Foreskin fibroblast (primary cell): ENCODE measurements at places on chromosomes 2 and 18.

- no peak for DNase-seq
These were observed 45.3 kb upstream of the UGP2 start for GRCh38 chr2:63796366-63796765.

GRCh38 chr2:156790343-156791037, 354.3 kb downstream of the GPD2 start:
- no peak for DNase-seq

GRCh38 chr2:168120730-168121129, 126.7 kb downstream of the STK39 start:
- DNase-seq = peak; percentile 14

- DNase-seq = no peak
These were observed 127.8 kb downstream of the VIT start for GRCh38 chr2:36824273-36824672.

DNA sequence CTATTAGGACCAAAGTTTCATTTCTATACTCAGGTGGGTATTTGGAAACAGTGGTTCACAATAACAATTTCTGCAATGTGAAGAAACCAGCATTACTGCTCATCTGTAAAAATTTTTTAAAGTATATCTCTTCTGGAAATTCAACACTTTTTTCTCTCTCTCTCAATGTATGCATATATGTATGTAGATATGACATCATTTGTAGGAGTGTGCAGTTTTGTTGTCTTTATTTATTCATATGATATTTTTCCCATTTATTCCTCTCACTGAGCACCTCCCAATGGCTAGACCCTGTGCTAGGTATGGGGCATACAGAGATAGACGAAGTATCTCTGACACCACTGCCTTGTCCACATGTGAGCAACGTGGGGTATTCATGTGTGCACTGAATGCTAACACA, 58.3 kb downstream of the RDH14 start:
- DNase-seq = no peak

DNA sequence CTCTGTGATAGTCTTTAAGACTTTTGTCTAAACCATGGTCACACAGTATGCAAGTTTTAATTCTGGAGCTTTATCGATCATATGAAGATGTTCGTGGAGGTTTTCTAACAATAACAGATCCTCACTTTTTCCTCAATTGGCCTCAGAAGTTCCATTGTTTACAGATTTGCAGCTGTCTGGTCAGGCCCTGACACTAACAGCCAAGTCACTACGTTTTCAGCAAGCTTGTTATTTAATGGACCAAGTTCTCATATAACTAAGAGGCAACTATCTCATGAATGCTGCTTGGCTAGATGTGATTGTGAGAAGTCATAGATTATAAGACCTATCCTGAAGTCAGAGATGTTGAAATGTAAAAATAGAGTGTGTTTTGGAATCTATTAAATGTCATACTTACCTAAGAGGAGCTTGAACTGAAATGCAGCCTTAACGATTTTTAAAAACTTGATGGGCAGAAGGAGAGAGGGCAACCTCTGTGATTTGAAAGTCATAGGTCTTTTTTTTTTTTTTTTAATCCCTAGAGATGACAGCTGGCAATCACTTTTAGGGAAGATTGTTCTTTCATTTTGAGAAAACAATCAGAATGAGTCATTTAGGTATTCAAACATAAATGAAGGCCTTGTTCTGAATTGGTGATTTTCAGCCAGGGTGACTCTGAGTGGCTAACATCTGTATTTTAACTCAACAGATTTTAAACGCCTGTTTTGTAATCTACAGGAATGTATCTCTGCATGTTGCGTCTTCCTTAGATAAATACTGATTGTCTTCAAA, 48.4 kb upstream of the NEMP2 start:
- peak; percentile 8 for DNase-seq

GRCh38 chr2:156455361-156455975, 19.3 kb downstream of the GPD2 start:
- DNase-seq = peak; percentile 80

GRCh38 chr18:61851279-61851678, 41.5 kb downstream of the RNF152 start:
- DNase-seq = no peak

DNA sequence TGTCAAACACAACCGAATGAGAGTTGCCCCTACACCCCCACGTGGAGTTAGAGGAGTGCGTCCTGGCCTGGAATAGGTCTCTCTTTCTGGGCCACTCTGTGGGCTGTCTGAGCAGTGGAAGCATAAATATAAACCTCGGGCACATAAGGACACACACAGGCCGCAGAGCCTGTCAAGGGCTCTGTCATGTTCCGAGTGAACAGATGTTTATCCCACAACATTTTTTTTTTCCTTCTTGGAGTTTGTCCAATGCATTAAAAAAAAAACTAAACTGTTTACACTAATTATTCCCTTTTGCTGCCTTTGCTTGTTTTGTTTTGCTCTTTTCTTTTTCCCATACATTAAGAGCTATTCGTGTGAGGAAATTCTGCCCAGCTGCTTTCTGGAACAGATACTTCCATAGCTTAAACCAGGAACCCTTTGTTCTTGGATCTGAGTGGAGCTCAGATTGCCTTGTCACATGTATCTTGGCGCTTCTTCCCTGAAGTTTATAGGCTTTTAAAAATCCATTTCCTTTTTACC, 228.3 kb upstream of the FOSL2 start:
- DNase-seq = peak; percentile 71

- no peak for DNase-seq
These were observed 1.6 kb downstream of the KCNE4 start for GRCh38 chr2:223053484-223054192.

DNA sequence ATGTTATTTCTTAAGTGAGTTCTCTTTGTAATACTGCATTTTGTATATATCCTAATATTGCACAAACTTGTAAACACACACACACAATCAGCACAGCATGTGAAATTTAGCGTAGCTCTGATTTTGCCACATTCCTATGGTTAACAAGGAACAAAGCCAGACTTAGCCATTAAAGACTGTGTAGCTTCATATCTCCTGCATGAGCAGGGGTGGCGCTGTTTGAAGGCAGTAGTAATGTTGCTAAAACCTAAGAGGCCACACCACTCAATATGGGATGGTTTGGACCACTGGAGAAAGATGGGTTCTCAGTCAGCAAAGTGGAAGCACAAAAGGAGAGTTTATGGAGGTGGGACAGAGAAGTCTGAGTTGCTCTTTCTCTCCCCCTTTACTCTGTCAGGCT, 61.1 kb upstream of the RND3 start:
- DNase-seq = no peak

GRCh38 chr2:165587335-165587938, 117.9 kb downstream of the CSRNP3 start:
- DNase-seq = no peak
